CD8-positive, alpha-beta memory T cell (primary cell): ENCODE measurements at places on chromosomes 5 and 9. TPM values are rescaled to one million over a fixed set of nuclear protein-coding genes. Genes with fewer than 3 reads are reported as not detected.

DNA sequence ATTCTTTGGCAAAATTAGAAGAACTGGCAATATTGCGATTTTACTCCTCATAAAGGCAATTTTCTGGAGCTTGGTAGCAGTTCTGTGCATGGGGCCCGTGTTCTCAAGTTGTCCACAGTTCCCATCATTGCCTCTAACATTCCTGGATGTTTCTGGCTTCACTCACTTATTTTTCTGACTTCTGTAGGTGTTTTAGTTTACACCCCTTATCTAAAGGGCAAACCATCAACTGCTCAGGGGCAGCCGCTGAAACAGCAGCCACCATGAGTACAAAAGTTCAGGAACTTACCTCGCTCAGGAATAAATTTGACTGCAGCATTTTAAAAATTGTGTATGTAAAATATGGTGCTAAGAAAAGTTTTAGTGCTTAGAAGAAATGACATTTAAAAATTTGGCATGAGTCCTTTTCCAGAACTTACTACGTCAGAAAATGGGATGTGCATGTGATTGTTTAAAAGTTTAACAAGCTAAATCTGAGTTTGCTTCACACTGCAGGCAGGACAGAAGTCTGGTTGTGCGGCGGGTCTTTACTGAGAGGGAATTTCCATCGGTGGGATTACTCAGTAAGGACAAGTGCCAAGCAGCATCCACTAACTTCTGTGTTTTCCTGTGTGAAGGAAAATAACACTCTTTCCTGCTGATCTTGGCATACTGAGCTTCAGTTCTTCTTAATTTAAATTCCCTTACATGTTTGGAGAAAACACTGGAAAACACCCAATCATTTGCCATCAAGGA lies 261.7 kb downstream of the MAT2B start:
- DNase-seq, result no peak

DNA sequence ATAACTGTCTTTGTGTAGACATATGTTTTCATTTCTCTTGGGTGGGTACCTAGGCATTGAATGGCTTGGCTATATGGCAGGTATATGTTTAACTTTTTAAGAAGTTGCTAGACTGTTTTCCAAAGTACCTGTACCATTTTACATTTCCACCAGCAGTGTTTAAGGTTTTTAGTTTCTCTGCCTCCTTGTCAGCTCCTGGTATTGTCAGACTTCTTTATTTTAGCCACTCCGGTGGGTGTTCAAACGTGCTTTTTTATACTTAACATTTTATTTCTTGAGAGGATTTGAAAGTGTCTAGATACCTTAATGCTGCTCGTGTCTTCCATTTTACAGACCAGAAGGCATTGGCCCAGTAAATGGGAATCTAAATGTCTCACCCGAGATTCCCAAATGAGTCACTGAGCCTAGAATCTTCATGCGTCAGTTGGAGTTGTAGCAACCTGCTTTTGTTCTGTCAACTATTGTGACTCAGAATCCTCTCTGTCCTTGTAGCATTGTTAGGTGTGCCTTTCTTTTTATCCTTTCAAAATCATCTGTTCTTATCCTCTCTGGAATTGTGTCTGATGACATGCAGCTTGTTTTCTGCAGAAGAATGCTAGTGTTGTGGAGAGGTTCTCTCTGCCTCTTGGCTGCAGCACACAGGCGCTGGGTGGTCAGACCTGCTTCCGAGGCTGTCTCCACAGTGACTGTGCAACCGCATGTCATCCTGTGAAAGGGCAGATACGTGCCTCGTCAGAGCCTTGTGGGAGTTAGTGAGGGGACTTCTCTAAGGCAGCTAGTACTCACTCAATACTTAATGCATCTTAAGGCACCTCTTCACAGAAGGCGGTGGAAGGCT lies 291.8 kb downstream of the AOPEP start:
- no peak for DNase-seq

DNA sequence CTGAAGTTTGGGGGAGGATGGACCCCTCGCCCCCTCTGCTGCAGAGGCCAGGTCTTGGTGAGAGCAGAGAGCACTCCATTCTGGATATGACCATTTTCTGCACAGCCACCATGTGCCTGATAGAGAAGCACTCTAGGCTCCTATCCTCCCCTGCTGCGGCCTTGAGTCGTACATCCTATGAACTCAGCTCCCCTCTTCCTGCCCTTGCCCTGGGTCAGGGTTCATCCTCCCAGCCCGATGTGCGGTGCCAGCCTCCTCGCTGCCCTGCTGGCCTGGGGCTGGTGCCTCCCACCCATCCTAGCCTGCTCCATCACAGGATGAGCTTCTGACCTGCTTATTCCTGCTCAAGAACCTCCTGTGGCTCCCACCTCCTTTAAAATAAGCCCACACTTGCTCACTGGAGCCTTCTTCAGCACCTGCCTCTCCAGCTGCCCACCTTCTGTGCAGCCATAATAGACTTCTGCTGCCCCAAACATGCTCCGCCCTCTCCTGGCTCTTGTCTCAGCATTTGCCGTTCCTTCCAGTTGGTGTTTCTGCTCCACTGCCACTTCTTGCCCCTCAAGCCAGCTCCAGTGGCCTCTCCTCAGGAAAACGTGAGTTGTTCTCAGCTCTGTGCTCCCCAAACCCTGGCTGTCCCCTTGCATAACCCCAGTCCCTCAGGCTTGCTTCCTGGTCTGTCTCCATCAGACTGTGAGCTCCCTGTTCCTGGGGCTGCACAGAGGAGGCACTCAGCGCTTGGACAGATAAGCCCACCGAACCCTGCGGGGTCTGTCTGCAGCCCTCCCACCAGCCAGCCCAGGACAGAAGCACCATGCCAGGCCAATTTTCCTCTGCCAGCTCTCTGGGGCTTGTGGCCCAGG lies 22.3 kb upstream of the TTLL11 start:
- DNase-seq, result no peak

GRCh38 chr5:165351342-165351741 lies 1845.9 kb downstream of the MAT2B start:
- no peak for DNase-seq

- no peak for DNase-seq
Measured at GRCh38 chr9:89442501-89442978, 55.4 kb downstream of the SEMA4D start.

GRCh38 chr5:102453716-102454115 lies 45.1 kb downstream of the SLCO6A1 start:
- DNase-seq, result no peak

DNA sequence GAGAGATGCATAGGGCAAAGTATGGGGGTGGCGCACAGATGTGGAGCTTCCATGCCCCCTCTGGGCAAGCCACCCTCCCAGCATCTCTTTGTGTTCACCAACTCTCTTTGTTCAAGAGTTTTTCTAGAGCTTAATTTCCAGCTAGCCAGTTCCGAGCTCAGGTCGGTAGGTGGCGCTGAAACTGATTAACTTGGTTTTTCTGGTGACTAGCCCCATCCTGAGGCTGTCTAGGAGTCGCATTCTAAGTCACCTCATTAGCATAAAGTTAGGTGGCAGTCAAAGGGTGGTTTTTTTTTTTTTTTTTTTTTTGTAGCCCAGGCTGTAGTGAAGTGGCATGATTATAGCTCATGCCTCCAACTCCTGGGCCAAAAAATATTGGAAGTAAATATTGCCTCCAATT lies 476.4 kb downstream of the KDM4C start:
- DNase-seq, result no peak

DNA sequence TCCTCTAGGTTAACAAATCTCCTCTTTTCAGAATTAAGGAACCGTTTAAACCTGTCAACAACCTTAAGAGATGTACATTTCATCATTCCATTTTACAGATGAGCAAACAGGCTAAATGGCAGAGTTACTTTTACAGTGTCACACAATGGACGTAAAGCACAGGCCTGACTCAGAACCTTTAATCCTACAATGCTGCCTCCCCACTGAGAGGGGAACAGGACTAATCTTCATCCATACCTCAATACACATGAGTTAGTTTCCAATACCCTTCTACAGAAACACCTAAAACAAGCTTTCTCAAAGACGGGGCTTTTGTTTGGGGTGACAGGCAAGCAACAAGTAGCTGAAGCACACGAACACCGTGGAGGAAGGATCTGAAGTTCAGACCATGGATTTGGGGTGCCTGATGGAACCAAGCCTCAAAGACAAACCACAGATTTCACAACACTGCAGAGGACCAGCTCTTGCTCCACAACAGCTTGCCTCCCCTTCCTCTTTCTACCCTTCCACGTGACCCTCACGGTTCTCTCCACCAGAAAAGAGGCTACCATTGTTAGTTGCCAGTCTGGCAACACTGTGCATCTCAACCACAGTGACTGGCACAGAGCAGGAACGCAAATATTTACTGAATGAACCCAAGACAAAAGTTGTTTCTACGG lies 1.8 kb downstream of the RNF130 start:
- no peak for DNase-seq

DNA sequence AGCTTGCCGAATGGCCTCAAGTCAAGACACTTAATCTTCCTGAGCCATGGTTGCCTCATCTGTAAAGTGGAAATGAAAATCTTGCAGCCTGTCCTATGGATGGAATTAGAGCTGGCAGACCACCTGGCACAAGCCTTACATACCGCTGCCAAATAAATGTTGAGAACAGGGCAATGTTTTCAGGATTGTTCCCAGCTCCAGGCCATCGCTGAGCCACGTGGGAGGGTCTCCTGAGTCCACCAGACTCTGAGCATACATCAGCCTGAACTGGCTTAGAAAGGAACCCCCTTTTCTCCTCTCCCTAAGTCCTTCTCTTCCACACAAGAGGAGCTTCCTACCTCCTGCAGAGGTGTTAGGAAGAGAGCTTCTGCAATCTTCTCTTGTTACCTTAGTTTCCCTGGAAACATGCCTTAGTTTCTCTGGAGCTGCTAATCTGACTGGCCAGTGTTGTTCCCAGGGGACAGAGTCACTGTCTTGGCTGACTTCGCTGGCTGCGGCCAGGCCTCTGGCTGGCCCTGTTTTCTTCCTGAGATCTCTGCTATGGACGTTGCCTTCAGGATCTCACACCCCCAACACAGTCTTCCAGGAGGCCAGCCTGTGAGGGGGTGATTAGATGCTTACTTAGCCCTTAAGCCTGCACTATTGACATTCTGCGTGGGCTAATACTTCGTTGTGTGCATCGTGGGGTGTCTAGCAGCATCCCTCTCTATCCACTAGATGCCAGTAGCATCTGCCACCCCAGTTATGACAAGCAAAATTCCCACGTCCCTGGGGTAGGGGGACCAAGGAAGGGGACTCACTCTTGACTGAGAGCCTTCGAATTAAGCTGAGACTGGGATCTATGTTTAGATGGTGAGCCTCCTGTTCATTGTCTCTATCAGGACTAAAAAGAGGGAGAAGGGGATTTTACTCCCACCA lies 62.2 kb downstream of the BOD1 start:
- DNase-seq, result no peak

DNA sequence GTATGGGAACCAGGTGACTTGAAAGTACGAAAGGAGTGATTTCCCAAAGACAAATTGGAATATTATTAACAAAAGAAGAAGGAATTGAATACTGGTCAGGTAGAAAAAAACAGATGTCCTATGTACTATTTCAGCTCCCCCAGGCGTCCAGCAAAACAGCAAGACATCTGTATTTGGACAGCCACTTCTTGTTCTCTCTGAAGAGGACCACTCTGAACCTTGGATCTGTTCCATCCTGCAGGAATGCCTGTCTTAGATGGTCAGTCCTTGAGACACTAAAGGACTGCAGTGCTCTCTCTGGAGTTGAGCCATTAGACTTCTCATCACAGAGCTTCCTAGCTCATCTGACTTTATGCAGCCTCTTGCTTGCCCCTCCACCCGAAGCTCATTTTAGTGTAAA lies 74.4 kb upstream of the RARS1 start:
- no peak for DNase-seq

DNA sequence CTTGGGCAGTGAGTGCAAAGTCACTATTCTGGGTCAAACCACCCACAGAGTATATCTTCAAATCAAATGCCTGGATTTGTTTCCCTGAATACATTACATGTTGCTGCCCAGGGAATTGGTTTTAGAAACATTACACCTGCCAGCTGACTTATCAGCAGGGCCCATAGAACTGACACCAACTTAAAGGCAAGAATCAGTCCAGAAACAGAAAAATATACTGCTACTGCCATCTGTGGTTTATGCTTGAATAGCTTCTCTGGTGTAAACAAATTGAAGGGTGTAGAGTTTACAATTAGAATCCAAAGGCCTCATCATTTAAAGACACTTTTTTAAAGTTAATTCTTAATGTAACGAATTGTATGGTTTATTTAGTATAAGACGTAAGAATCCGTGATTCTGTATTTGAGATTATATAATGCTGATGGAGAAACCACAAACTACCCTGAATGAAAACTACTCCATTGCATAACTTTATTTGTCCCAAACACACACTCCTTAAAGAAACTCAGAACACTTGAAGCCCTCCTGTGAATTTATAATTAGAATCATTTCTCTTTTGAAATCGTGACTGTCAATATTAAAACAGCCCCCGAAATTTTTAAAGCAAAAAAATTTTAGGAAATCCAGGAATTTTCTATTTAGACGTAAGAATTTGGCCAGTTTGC lies 6.2 kb downstream of the NR6A1 start:
- DNase-seq, result no peak

DNA sequence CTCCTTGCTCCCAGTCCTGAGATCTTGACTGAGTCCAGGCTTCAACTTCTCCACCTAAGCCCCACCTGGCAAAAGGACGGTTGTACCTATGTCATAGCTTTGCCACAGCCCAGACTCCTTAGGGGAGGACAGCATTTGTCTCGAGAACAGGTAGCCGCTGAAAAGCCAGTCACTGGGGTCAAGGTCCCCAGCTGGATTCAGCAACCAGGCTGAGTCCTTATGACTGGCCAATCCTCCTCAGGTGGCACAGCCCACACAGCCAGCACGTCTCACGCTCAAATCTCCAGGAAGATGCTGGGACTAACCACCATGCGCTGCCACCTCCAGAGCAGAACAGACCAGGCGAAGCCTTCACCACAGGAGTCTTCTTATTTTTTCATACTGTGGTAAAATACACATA lies 27.9 kb upstream of the SMU1 start:
- DNase-seq, result no peak

DNA sequence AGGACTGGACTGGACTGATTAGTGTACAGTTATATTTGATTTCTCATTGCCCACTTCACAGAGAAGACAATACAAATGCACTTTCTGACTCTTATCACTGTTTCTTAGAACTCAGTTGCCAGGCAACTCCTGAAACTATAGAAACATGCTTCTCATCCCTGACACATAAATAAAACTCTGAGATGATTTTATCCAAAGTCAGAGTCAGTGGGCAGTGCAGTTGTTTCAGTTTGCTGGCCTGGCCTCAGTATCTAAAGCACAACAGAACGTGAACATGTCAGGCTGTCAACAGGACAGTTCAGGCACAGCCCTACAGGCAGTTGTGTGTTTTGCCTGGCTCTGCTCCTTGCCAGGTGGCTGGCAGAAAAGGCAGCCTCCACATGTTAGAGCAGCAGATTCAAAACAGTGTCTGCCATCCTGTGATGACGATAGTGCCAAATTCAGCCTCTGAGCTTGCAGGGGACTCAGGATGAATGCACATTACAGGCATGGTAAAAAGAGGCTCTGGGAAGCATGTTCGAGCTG lies 65.1 kb upstream of the CCDC152 start:
- no peak for DNase-seq

The SLC6A19 gene
- total RNA-seq, result not detected

The LCN12 gene
- 0.85 TPM for total RNA-seq

The TMC1 gene
- total RNA-seq, result not detected

The SEMA5A gene
- total RNA-seq, result not detected

The ADAMTS13 gene
- total RNA-seq, result 1.1 TPM

The C9orf43 gene
- total RNA-seq, result 0.84 TPM

The SPINK6 gene
- not detected for total RNA-seq

The UNC13B gene
- total RNA-seq, result 3.2 TPM

The SOX30 gene
- 0.11 TPM for total RNA-seq

The ARRDC1 gene
- total RNA-seq, result 35.2 TPM
